ENCODE measurements at places on chromosomes 7 and 10.

DNA sequence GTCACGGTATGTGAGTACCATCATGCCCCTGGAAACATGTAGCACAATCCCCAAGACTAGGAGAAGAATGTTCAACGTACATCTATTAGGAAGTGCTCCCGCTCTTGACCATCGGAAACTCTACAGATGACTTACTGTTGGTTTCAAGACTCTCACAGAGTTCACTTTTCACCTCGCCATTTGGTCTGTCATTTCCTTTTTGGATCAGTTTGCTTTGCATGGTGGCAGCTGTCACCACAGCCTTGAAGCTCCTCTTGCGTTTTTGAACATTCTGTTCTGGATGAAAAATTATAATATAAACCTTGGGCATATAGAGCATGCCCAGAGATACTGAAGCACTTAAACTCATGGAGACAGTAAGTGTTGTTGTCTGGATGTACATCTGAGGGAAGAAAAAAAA, 806.8 kb downstream of the GRM8 start:
- ATAC-seq: no peak

DNA sequence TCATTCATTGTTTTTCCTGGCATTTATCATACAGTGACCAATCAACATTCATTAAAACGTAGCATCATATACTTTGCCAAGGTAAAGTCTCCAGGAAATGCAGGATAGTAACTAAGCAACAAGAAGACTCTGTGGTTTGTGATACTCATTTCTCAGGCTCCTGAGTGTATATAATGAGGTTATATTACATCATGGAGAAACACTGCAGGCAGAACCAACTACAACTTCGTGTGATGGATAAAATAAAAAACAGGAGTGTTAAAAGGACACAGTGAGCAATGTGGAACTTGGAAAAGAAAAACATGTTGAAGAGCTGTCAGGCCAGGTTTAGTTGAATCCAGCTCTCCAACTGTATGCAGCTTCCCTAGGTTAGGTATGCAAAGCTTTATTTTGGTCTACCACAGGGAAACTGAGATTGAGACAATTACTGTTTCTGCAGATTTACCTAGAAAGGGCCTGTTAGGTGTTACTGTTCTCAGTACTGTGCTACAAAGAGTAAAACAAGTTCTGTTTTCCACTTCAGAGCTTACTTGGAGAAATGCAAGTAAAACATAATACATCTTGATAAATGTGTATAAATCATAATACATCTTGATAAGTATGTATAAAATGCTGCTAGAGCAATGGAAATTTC, 7.8 kb upstream of the CCNY start:
- ATAC-seq: no peak

DNA sequence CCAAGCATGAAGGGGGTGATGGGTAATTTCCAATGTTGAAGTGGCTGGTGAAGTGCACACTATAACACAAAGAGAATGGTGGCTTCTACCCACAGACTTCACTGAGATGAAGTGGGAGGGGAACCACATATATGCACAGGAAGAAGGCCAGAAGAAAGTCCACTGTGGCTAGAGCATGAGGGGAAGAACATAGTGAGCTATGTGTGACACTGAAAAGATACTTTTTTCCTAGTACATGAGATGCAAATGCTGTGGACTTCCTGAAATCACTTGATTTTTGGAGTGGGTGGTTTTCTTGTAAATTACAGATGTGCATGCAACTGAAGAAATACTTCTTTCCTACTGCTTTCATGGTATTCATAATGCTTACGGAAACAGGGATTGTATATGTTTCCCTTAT, 115.6 kb upstream of the PHYHIPL start:
- ATAC-seq: no peak

DNA sequence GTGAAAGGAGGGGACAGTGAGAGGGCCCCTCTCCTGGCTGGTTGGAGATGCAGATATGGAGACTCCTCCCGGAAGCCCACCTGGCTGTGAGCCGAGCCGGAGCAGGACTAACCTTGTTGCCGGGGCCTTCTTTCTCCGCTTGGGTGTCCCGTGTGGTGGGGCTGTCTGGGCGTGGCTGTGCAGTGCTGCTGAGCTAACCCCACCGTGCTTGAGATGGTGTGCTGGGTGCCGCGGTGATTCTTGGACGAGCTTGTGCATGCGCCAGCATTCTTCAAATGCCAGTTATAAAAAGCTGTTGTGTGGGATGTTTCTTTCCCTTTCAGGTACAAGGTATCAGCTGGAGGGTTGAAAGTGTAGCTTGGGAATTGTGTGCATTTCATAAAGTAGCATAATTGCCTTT, 48.8 kb downstream of the DAGLB start:
- peak; percentile 11 for ATAC-seq

- ATAC-seq: no peak
Observed at GRCh38 chr7:139735912-139736595, 41.7 kb downstream of the HIPK2 start.

- no peak for ATAC-seq
Observed at GRCh38 chr10:19745672-19746071, 70.6 kb upstream of the PLXDC2 start.

DNA sequence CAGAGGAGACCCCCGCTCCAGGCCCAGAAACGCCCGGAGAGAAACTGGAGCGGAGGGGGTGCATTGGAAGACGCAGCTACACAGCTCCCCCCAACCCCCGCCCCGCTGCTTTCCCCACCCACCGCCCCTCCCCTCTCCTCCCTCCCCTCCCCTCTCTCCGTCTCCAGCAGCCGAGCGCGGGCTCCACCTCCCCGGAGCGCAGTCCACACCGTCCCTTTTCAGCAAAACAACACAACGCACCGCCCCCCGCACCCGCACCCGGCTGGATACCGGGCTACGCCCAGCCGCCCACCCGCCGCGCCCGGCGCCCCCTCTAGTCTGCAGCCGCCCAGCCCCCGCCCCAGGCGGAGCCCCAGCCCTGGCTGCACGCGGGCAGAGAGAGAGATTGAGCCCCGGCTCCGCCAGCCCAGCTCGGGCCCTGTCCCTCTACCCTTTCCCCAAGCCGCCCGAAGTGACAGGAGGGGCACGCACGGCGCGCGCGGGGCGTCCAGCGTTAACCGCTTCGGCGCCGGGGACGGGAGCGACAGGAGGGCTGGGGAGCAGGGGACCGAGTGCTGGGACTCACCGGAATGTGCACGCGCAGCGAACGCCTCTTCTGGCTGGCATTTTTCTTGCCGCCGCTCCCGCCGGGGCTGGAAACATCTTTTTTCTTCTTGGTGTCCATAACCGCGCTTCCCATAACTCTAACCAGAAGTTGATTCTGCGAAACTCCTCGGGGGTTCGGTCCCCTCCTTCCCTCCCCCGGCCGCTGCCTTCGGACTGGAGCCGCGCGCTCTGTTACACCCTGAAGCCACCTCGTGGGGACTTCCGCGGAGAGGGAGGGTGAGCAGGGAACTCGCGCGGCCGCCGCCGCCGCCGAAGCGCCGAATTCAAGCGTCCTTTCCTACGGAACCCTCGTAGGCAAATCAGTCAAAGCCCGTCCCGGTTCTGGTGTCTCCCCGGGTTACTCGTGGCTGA, 695 bp downstream of the PRKAG2 start:
- peak; percentile 71 for ATAC-seq

GRCh38 chr10:125118011-125118611, 42.3 kb downstream of the CTBP2 start:
- ATAC-seq: peak; percentile 28

GRCh38 chr7:151372612-151373265, 31.1 kb downstream of the NUB1 start:
- peak; percentile 63 for ATAC-seq

GRCh38 chr7:69062020-69062765, 536.1 kb upstream of the AUTS2 start:
- no peak for ATAC-seq

DNA sequence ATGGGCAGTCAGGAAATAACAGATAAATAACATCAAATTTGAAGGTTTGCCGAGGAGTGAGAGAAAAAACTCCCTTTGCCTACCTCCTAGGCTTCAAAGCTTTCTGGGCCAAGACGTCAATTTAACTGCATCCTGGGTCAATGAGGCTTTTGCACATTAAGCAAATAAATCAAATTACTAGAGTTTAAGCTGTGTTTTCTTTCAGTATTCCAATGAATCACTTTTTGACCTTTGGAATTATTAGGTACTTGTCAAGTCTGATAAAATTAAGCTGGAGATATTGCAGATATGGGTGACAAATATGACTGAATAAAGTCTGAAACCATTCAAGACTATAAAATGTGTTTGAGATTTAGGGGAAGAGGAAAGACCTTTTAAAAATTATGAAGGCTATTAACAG, 22.2 kb downstream of the GLUD1 start:
- ATAC-seq: no peak

DNA sequence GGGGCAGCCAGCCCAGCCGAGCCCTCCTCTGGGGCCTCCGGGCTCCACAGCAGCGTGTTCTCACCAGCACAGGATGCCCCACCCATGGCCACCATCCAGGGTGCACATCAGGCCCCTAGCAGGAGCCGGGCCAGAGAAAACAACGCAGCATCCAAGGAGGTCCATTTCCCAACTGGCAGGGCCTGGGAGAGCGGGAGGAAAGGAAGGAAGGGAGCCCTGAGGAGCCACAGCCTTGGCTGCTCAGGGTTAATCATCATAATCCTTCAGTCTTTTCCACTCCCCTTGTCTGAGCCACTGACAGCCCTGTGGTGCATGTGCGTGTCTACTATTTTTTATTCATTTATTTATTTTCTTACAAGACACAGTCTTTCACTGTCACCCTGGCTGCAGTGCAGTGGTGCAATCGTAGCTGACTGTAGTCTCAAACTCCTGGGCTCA, 3.6 kb downstream of the PLAC9 start:
- no peak for ATAC-seq

DNA sequence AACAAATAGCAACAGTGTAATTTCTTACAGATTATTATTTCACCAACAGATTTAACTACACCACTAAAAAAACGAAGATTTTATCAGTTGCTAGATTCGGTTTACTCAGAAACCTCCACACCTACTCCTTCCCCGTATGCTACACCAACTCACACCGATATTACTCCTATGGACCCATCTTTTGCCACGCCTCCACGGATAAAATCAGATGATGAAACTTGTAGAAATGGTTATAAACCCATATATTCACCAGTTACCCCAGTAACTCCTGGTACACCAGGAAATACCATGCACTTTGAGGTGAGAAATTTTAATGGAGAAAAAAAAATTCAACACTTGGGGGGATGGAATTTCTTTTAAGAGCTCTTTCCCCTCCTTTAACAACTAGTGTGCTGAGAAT, 92.5 kb downstream of the KMT2E start:
- ATAC-seq: no peak

DNA sequence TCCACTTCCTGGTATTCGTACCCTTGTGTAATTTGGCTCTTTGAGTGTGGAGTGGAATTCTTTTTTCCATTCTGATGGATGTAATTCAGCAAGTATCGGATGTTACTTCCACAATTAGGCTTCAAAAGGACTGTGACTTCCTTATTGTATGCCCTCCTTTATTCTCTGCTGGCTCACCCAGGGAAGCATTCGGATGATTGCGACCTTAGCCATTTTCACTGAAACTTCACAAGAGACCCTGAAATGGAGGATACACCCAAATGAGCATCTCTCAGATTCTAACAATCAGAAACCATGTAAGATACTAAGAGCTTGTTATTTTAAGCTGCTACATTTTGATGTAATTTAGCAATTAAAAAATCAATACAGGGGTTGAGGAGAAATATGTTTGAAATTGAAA, 493.1 kb downstream of the DNAJB9 start:
- no peak for ATAC-seq

GRCh38 chr10:4511509-4511908, 314.5 kb upstream of the AKR1E2 start:
- ATAC-seq: no peak

GRCh38 chr10:107163881-107164861, at the start of gene SORCS1:
TSS of gene SORCS1 (minus strand) at chr10:107164706.
- ATAC-seq: peak; percentile 96

GRCh38 chr10:52279546-52279945, 34.5 kb upstream of the DKK1 start:
- ATAC-seq: no peak

GRCh38 chr7:40822861-40823260, 688.1 kb downstream of the SUGCT start:
- ATAC-seq: no peak

GRCh38 chr10:29479081-29479925, 155.5 kb downstream of the SVIL start:
- no peak for ATAC-seq

DNA sequence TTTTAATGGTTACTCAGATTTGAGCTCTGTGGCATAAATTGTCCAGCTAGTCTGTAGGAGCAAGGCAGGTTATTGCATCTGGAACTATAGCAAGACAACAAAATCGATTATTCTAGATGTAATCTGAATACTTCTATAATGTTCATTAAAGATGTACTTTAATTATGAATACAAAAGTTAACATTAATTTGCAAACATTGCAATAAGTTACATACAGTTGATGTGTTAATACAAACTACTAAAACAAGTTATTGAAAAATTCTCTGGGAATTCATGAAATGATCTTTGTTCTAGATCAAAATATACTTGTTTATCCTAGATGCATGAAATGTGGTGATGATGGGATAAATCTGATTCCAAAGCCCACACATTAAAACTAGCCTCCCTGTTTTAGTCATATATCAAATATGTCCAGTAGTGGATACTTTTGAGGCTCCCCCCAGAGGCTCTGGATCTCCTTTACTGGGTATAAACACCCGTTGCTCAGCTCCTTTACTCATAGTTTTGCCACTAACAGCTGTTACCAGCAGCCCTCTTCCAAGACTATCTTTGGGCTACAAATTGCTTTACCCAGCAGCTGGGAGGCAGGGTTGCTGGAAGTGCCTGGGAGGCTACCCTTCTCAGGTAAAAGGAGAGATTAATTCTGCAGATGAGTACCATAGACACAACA, 78.1 kb downstream of the ARL4A start:
- ATAC-seq: no peak

DNA sequence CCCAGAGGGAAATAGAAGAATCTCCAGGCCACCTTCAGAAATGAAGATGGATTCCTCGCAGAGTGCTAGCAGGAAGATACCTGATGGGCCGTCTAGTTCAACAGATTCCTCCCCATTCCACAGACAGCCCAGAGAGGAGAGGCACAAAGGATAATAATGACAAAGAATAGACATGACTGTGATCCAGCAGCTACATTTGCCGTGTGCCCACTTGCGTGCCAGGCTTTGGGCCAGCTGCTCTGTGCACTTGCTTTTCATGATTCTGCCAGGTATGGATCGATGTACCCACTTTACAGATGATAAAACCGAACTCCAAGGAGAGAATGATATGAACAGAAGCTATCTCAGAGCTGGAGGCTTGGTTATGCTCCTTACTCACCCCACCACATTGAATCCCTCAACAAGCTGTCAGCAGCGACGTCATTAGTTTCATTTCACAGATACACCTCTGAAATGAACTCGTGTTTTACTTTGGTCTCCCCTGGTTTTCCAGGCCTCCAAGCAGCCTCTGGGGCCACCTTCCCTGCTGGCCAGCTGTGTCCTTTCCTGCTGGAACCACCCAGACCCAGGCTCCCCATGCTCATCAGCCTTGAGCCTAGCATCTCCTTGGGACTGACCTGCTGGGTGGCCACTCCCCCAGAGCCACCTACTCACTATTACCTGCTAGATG, 11.9 kb upstream of the WDFY4 start:
- ATAC-seq: no peak

GRCh38 chr10:132397036-132397541, at the start of gene PWWP2B:
TSS of gene PWWP2B (plus strand) at chr10:132397200. CDS start at chr10:132397227, 27 bp downstream.
- peak; percentile 50 for ATAC-seq

All from motor neuron (in vitro differentiated cells).